ENCODE measurements at places on chromosomes 12 and 14.

DNA sequence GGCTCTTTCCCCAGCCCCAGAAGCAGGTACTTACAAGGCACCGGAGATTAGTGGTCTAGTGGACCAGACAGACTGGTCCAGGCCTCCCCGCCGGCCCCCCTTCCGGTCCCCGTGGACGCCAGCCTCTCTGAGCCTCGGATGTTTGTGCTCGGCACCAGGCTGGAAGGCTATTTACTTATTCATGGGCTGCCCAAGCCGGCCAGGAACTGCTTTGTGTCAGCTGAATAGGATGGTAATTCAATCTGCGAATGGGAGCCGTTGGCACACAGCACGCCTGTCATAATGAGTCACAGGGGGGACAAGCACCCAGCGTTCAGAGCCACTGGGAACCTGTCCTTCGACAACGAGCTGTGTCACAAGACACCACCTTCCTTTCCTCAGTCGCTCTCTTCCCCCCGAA, 82.3 kb downstream of the RIMBP2 start:
- ATAC-seq = no peak

- no peak for ATAC-seq
These were observed 46.2 kb upstream of the REP15 start for GRCh38 chr12:27650011-27650410.

DNA sequence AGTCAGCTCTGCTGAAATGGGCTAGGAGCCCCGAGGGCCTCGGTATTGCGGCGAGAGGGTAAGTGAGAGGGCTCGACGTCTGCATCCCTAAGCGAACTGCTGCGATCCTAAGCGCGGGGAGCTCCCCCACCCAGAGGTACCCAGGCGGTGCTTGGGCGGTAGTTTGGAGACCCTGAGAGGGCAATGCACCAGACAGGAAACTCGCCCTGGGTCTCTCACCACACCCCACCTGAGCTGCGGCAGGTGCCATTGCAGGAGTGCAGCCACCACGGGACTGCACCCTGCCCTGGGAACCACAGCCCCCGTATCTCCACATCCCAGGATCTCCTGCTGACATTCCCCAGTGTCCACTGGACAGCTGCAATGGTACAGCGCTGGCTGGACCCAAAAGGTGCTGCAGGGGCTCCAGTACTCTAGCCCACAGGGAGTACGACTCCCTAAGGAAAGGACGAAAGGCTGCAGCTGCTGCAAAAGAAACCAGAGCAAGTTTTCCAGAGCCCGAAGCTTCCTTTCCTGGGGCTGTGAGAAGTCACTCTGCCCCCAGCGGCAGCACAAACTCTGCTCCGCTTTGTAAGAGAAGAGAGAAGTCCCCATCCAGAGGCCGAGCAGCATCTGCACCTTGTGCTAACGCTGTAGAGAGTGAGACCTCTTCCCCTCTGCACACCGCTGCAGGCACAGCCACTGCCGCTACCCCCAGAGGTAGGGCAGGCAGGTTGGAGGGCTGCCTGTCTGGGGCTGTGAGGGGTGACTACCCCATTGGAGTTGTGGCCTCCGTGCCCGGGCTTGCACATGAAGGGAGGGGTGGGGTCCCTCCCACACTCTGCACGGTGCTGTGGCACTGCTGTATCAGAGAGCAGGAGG, 31.1 kb upstream of the MON2 start:
- peak; percentile 80 for ATAC-seq

DNA sequence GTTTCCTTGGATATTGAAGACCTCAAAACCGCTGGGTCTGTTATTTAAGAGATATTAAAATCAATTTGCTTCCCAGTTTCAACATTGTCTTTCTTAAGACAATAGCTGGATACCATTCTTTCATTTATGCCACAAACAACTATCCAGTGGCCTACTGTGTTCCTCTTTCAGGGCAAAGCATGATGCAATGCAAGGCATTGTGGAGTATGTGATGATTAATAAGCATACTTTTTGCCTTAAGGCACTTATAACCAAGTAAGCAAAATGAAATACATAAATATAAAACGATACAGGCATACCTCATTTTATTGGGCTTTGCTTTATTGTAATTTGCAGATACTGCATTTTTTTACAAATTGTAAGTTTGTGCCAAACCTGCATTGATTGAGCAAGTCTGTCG, 45.5 kb downstream of the SCN8A start:
- ATAC-seq = no peak

GRCh38 chr12:38825006-38825405, 80.4 kb downstream of the CPNE8 start:
- no peak for ATAC-seq

DNA sequence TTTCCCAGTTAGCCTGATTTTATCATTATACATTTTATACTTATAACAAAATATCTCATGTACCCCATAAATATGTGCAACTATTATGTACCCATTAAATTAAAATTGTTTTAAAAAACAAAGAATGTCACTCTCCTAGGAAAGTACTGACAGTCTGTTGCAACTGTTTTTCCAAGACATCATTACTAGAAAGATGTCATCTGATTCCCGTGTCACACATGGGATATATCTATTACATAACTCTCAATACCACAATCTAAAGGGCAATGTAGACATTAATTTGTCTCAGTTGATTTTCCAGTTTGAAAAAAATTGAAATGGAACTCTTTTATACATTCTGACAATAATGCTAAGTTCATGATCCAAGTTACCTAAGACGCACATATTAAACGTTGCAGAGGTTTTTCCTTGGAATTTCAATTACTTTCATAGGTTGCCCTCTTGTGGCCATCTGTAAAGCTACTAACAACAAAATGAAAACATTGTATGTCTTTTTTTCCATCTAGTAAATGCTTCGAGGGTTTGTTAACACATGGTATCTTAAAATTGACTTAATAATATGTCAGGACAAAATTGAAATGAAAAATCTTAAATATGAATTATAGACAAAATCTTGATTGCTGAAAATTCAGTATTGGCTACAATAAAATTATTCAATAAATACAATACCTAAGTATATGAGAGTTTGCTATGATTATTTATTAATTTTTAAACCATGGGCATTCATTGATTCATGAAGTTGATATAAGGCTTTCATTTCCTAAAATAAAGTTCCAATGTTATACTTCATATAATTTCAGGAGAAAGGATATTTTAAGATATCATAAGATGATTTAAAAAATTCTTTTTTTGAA, 131.6 kb downstream of the PPFIA2 start:
- ATAC-seq = no peak

DNA sequence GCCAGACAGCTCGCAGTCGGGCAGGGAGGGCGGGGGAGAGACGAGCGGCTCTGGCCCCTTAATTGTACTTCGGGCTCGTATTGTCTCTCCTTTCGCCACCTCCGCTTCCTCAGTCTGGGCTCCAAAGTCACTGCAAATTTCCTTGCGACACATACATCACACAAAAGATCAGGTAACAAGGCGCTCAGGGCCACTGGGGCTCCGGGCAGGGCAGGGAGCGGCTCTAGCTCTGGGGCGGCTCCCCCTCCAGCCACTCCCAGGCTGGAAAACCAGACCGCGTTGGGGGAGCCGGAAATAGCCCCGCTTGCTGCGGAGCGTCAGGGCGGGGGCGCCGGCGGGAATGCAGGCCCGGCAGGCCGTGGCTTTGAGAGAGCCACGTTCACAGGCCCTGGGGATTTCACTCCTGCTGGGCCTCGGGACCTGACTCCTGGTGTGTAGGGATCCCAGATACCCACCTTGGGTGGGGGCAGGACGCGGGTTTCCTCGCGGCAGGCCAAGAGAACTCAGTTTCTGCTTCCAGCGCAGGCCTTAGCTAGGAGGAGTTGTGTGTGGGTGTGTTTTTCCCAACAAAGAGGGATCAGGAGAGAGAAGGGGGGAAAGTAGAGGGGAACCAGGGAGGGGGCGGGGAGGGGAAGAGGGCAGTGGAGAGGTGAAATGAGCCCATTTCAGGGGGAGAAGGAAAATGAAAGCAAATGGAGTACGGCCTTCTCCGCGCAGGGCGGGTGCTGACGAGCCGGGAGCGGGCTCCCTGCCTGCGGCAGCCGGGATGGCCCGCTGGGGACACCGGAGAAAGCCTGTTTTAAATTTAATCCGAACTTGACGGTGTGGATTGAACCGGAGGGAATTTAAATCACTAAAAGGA, 4.4 kb upstream of the HOXC9 start:
- no peak for ATAC-seq

GRCh38 chr14:31819281-31819680, 257.8 kb upstream of the ARHGAP5 start:
- ATAC-seq = no peak

DNA sequence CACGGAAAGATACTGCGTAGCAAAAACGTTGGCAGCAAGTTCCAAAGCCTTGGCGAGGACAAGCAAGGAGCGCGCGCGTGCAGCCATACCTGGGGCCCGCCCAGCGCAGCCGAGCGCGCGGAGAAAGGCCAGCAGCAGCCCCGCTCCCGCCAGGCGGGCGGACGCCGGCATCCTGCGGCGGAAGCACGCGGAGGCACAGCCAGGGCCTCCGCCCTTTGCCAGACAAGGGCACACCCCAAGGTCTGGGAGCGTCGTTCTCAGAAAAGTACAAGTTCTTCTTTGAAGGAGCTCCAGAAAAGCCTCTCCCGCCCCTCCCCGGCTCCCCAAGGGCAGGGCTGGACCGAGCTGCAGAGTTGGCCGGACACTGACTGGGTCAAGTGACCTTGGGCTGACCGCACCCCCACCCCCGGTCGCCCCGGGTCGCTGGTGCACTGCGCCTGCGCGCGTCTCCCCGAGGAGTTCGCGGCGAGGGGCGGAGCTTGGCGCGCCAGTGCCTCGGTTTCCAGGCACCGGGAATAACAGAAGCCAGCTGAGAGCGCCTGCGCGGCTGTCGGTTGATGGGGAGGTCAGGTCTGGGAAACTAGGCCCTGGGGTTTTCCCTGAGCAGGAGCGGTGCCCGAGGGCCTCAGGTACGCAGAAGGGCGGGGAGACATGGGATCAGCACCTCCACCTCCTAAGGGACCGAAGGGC, at the start of gene ZC2HC1C:
TSS of gene ZC2HC1C (plus strand) at position 521 of the 690 bp plus-strand sequence. CDS start 933 bp downstream, outside the sequence.
- ATAC-seq = peak; percentile 89

DNA sequence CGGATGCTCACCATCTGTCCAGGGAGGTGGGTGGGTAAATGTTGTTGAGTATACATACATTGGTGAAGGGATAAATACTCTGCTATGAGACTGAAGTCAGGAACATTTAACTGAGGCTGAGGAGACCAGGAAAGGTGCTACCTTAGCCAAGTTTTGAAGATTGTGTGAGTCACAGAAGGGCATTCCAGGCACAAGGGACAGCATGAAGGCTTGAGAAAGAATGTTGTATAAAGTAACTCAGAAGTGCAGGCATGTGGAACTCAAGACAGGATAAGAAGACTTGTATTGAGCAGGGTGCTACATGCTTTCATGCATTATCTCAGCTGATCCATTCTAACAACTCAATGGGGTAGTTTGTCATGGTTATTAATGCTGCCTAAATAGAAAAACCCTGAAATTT, 112.7 kb downstream of the IPO8 start:
- ATAC-seq = no peak

- ATAC-seq = no peak
These were observed 87.5 kb downstream of the SETD3 start for GRCh38 chr14:99393059-99393655.

- no peak for ATAC-seq
These were observed 231.4 kb upstream of the DDHD1 start for GRCh38 chr14:53384536-53384935.

DNA sequence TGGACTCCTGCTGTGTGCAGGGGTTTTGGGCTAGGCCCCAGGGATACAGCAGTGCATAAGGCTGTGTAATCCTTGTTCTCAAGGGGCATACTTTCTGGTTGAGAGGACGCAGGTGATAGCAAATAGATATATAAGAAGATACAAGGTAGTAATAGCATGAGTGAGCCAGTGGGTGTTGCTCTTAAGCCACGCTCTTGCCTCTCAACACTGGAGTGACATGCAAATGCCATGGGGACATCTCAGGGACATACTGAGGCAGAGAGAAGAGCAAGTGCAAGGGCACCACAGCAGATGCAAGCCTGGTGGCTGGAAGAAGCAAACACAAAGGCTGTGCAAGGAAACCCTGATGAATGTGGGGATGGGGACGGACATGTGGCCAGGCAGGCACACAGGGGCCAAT, 223.3 kb downstream of the CHST11 start:
- peak; percentile 64 for ATAC-seq

GRCh38 chr12:63124778-63125177, 26.2 kb downstream of the AVPR1A start:
- ATAC-seq = no peak

GRCh38 chr12:45651029-45651428, 78.5 kb upstream of the ARID2 start:
- ATAC-seq = no peak

DNA sequence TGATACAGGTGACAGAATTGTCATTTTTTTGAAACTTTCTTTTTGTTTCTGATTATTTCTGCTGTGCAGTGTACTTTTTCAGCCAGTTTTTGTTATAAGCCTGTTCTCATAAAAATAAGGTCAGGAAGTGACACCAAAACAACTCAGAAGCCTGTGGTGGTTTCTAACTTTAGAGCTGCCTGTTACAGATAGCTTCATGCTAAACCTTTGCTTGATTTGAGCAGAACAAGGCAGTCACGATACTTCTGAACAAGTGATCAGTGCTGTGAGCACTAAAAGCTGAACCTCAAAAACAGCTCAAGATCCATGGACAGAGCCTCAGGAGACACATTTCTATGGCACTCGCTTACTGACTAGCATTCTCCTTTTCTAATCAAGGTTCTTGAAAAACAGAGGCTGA, 82.0 kb downstream of the PRKCH start:
- ATAC-seq = no peak

DNA sequence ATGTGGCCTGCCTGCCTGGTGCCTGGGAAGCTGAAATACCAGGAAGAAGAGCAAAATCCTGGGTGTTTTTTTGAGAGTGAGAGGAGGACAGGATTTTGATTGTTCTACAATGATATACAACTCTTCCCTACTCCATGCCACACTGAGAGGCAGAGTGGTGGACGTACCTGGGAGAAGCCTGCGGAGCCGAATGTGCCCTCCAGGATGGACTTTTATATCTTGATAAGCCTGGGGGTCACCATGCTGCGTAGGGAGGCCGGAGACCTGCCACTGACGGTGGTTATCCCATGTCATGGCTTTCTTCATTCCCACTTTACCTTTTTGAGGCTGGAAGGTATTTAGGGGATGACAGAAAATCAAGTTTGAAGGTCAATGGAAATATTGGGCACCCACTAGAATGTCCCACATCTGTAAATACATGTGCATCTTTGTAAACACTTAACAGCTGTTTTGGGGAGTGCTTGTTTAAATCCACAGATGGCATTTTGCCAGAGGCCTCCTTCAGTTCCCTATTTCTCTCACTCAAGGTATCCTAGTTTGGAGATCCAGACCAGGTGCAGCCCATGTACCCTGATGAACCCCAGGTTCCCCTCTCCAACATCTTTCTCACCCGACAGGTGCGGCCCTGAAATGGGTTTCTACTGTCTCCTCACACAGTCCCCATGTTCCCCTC, 1.1 kb upstream of the GLT1D1 start:
- ATAC-seq = no peak

GRCh38 chr12:24229031-24229700, 279.7 kb upstream of the SOX5 start:
- no peak for ATAC-seq

DNA sequence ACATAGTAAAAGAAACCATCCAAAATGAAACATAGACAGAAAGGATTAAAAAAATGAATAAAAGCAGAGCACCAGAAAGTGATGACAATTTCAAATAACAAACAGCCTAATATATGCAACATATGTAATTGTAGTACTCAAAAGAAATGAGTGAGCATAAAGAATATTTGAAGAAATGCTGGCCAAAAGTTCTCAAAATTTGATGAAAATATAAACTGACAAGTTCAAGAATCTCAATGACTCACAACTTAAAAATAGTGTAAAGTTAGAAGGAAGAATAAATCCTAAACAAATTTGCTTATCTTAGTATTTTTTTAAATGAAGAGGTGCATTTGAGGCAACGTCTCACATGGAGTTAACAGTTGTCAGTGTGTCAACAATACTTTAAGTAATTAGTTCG, 498.9 kb downstream of the SLC6A15 start:
- no peak for ATAC-seq

- peak; percentile 32 for ATAC-seq
These were observed at the start of gene CPNE8 for GRCh38 chr12:38905480-38906351. Gene CPNE8, minus strand, starts transcription at chr12:38905591. Its CDS starts 57 bp downstream, at chr12:38905534.

Measured in stimulated activated memory B cell treated with anti-CD40 and anti-IgM and Interleukin-4, amounts not matched to agents 10 μg/mL and 1 μg/mL and 100 μg/mL, for 72 hours (primary cell).